ENCODE measurements at places on chromosomes 12 and 14.

DNA sequence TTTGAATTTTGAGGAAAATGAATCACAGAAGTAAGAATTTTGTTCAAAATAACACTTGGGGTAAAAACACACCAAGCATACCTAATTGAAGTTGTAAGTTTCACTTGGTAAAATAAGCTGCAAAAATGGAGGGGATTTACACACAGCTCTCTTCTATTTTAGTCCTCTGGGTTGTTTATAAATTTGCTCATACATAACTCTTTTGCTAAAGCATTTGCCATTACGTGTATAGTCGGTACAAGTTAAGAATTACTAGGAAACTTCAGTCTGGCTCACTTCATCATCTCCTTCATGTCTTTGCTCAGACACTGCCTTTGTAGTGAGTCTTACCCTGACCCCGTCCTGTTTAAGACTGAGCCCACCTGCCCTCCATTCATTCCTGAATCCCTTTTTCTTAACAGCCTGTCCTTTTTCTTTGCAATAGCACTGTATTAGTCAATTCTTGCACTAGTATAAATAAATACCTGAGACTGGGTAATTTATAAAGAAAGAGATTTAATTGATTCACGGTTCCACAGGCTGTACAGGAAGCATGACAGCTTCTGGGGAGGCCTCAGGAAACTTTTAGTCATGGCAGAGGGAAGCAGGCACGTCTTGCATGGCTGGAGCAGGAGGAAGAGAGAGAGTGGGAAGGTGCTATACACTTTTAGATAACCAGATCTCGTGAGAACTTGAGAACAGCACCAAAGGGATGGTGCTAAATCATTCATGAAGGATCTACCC lies 451.1 kb downstream of the PCNX1 start:
- no peak for DNase-seq

GRCh38 chr12:13173012-13173932 lies 23.3 kb upstream of the EMP1 start:
- no peak for DNase-seq

DNA sequence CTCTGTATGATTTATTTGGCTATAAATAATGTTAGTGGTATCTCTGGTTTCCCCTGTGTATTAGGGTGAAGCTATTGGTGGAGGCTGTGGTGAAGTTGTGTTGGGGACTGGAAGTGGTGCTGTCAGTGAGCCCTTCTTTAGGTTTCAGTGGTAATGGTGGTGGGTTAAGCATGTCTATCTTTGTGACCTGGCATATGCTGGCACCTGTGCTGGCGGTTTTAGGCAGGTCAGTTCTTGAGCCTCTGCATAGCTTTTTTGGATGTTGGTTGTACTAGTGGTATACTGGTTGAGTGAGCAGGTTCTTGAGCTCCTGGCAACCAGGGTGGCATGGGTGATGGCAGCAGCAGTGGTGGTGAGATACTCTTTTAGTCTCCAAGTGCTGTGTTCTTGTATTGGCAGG lies 161.9 kb upstream of the CAND1 start:
- no peak for DNase-seq

GRCh38 chr14:102280376-102280962 lies 24.5 kb downstream of the MOK start:
- peak; percentile 98 for DNase-seq

GRCh38 chr12:2482938-2483660 lies 311.7 kb upstream of the FKBP4 start:
- no peak for DNase-seq

- no peak for DNase-seq
Measured at GRCh38 chr12:84874825-84875139, 37.8 kb downstream of the SLC6A15 start.

DNA sequence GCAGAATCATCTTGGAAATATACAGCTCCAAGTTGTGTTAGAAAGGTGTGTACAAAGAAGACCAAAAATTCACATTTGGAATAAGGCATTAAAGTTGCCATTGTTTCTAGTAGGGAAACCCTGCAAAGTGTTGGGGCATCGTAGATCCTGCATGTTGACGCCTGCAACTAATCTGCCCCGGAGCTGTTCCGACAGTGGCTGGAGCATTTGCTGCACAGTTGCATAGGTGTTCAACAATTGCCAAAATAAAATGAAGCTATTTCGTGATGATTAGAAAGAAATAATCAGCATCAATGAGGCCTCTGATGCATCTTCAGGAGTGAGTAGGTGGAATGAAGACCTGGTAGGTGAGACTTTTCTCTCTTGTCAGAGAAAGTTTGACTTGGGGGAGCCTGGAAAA lies 47.3 kb downstream of the DAD1 start:
- no peak for DNase-seq

DNA sequence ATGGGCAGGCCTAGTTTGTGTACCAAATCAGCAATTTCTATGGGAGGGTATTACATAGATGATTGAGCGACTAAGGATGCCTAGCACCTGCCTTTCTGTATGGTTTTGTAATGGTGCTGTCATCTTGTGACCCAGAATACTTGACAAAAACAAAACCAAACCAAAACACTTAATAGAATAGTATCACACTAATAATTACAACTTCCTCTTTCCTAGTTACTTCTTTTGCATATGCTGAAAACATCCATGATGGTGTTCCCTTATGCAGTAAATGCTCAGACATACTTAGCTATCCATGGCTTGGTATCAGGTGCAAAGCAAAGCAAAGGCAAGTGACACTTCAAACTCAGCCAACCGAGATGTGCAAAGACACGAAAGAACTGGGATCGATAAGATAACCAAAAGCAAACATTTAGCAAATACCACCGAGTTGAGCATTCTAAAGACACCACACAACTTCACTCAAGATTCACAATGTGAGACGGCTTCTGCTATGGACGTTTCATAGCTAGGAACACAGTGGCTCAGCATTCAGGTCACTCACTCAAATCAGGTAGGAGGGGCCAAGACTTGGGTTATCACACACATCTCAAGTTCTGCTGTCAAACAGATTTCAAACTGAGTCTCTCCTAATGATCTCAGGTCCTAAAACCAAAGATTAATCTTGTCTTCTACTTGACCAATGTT lies 24.3 kb downstream of the PPP1CC start:
- no peak for DNase-seq

GRCh38 chr12:106527356-106527755 lies 55.4 kb upstream of the RFX4 start:
- DNase-seq = no peak

GRCh38 chr14:50001151-50001998 lies 108.5 kb downstream of the ARF6 start:
- no peak for DNase-seq

DNA sequence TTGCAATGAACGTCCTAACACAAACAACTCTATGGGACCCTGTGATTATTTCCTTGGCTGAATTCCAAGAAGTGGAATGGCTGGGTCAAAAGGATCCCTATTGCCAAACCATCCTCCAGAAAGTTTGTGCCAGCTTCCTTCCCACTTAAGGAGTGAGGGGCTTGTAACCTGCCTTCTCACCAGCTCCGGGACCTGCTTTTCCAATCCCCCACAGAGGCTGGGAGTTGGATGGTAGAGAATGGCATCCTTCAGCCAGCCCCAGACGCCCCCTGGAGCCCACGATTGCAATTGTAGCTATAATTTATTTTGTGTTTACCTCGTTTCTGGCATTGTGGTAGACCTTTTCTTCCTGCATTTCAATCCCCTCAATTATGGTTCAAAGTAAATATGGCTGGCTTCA lies 9.7 kb upstream of the ZDHHC22 start:
- DNase-seq = no peak

DNA sequence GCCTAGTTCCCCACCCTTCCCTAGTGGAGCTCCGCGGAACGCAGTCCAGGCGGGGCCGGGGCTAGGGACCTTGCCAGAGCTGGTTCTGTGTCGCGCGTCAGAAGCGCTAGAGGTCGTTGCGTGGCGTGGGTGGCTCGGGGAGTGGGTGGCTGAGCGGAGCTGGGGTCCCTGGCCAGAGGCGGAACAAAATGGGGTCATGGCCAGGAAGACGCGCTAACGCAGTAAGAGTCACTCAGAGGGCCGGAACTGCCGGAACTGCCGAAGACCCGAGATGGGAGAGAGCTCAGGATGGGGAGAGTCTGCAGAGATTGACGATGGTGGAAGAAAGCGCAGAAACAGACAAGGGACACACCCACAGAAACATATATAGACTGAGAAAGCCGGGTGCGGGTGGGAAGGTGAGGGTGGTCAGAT lies 4.8 kb downstream of the DGKA start:
- DNase-seq = no peak

GRCh38 chr12:128783129-128783574 lies 40.6 kb downstream of the SLC15A4 start:
- DNase-seq = peak; percentile 42

GRCh38 chr14:90755661-90756304 lies 60.4 kb downstream of the TTC7B start:
- no peak for DNase-seq

DNA sequence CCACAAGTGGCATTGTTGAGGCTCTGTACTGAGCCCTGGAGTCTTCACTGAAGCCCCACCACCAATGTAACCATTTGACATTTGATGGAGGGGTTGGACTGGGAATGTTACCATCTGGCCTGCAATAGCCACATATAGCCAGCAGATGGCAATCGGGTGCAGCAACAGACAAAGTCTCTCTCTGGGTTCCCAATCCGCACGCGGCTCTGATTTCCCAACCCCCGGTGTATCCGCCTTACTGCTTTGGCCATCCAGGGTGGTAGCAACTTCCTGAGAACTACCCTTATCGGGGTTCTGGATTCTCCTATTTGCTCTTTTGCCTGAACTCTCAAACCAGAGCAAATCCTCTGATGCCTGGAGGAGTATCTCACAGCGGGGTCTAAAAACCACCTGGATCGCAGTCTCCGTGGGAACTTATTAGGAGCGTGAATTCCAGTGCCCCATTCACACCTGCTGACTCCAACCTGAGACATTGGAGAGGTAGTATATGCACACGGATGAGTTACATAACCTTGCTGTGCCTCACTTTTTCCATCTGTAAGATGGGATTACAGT lies 14.2 kb downstream of the VRTN start:
- peak; percentile 65 for DNase-seq
